Endothelial cell of coronary artery (primary cell): ENCODE measurements at places on chromosomes 7 and 10. TPM values are rescaled to one million over a fixed set of nuclear protein-coding genes. Genes with fewer than 3 reads are reported as not detected.

Gene NEBL
- total RNA-seq: 3.1 and 4.5 TPM in 2 replicates

Gene PTPN20
- 0.19 TPM in 1 of 2 replicates, not detected in the other for total RNA-seq

Gene PCLO
- total RNA-seq: 0.09 and 0.45 TPM in 2 replicates

Gene IL6
- 5.4 and 16.7 TPM in 2 replicates for total RNA-seq

Gene MYOF
- total RNA-seq: 155 and 257 TPM in 2 replicates
